K562 (cell line): ENCODE measurements at places on chromosomes 1 and 21. TPM values are rescaled to one million over a fixed set of nuclear protein-coding genes. Genes with fewer than 3 reads are reported as not detected.

DNA sequence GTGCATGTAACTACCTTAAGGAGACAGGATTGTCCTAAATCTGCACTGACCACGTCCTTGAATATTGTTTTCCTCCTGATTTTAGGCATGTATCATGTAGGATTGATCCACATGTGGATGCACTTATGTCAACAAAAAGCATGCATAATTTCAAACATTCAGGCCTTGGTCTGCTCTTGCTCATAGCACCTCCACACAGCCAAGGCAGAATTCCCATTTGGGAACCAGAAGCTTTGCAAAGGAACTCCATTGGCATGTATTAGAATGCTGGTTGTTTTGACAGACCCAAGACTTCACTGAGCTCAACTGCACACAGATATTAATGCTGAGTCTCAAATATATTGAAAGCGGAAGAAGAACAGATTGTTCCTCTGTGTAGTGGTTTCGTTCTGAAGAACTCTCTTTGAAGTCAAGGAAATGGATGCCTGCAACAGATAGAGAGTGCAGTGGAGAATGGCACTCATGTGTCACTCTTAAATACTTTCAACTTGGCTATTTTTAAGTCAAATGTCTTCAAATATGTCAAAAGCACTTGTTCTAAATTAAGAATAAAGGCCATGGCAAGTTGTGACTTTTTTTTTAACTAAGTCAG is 387.6 kb downstream of the LTN1 start:
- DNase-seq, result no peak

DNA sequence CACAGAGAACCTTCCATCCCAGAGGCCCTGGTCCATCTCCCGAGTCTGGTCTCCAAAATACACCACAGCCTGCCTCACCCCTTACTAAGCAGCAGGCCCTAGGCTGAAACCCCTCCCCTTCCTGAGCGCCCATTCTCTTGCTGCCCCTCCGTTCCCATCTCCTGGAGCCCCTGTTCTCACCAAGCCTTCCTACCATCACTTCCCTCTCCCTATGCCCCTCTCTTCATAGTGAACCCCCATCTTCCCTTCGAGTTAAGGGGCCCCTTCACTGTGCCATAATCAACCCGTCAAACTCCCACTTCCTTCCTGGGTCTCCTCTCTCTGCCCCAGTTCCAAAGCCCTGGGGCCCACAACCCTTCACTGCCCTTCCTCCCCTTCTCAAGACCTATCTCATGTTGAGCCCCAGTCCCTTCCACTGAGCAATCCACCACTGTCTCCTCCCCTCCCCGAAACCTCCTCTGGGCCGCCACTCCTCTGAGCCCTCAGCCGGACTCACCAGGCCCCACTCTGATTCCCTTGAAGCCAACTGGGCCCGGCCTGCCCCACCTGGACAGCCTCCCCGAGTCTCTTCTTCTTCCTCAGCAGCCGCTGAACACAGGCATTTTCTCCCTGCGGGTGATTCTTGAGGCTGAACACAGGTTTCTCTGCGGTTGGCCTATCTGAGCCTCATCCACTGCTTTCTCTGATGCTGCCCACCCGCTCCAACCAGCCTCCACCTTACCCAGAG is 42.2 kb upstream of the WASF2 start:
- no peak for DNase-seq

DNA sequence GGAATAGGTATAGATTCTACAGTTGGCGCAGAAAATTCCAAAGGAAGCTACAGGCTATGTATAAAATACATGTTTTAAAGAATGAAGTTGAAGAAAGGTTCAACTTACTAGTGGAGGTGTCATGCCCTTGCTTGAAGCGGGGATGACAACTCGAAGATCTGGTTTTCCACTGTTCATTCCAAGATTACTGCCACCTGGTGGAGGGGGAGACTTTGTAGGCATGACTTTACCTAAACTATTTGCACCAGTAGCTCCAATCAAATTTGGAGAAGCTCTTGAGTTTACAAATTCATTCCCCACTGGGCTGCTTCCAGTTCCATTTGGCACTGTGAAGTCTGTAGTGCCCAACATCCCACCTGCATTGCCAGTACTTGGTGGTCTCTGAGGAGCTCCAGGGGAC is 81.7 kb downstream of the AXDND1 start:
- peak; percentile 18 for DNase-seq

The ZBTB21 gene
- total RNA-seq, result 15.2 and 16.2 TPM in 2 replicates

- no peak for DNase-seq
Observed at GRCh38 chr21:32279377-32279680, 480 bp upstream of the MIS18A start.

DNA sequence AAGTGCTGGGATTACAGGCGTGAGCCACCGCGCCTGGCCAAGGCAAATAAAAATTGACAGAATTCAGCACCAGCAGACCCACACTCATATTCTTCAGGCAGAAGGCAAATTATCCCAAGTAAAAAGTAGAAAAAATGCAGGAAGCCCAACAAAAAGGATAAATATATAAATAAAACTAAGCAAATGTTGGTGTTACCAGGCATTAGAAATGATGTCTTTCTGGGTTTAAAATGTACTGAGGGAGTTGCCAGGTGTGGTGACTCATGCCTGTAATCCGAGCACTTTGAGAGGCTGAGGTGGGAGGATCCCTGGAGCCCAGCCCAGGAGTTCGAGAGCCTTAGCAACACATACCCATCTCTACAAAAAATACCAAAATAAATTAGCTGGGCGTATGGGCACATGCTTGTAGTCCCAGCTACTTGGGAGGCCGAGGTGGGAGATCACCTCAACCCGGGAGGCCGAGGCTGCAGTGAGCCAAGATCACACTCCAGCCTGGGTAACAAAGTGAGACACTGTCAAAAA is 6.3 kb downstream of the INTS11 start:
- DNase-seq, result no peak

DNA sequence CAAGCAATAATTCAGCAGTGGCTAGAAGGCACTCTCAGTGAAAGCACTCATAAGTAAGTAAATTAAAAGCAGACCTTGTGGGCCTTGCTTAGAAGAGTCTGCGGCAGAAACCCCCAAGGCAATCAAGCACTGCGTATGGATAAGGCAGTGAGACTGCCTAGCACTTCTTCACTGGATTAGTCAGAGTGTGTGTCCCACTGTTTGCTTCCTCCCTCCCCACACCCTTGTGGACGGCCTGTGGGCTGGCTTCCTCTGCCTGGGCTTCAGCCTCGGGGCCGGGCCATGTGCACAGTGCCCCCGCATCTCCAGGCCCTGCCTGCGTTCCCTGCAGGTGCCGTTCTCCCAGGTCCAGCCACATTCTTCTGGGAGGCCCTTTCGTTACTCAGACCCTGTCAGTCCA is 23.8 kb downstream of the AGT start:
- DNase-seq, result no peak

GRCh38 chr1:233490488-233490887 is 123.4 kb upstream of the KCNK1 start:
- DNase-seq, result no peak

- DNase-seq, result no peak
Observed at GRCh38 chr1:108597041-108597440, 37.1 kb downstream of the EEIG2 start.

DNA sequence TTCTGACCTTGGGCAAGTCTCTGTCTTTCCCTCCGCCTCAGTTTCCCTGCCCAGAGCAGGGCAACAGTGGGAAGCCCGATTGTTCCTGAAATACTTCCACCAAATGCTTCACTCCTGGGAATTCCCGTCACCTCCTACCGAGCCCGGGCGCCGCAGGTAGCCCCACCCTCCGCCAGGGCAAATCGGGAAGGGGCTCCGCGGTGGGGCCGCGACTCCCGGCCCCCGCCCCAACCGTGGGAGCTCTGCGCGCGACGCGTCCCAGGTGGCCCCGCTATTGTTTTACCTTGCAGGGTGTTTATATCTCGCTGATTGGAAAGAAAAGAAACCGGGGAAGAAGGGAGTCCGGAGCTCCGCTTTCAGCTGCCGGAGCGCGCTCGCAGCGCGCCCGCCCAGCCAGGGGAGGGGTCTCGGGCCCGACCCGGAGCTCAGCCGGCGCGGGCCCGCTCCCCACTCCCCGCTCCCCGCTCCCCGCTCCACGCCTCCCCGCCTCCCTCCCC is 407 bp downstream of the IGSF3 start:
- DNase-seq, result no peak

DNA sequence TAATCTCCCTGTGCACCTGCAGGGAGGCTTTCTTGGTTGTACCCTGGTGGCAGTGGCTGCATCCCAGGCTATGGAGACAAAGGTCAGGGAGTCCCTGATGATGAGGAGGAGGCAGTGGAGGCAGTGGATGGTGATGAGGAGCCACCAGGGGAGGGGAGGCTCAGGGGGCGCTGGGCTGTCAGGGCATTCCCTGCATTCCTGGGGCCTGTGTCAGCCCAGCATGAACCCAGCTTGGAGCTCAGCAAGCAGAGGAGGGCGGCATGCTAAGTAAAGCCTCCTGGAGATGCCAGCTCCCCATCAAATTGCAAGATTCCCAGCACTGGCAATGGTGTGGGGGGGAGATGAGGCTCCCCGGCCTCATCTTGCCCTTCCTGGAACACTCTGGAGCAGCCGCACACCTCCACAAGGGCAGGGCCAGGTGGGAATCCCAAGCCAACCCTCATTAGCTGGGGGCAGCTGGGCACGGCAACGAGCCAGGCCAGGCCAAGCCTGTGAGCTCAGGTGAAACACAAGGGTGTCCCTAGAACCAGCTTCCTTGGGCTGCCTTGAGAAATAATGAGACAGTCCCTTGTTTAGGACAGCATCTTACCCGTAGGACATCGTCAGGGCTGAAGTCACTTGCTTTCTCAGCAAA is 469.5 kb downstream of the MATN1 start:
- no peak for DNase-seq

DNA sequence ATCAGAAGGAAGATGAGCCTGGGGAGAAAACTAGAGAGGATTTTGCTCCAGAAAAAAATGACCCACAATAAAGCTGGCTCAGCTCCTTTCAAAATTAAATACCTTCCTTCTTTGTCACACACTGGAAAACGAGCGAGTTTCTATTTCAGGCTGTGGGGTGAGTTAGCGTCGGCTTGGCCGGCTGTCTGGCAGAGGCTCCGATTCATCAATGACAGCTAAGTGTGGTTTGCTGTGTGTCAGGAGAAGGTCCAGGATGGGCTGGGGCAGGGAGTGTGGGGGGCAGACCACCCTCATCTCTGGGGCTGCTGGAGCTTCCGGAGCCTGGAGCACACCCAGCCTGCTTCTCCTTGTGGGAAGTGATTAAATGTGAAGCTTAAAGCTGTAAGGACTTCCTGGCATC is 120.2 kb downstream of the ETS2 start:
- DNase-seq, result no peak

The S100A3 gene
- 0.34 TPM in 1 of 2 replicates, not detected in the other for total RNA-seq

DNA sequence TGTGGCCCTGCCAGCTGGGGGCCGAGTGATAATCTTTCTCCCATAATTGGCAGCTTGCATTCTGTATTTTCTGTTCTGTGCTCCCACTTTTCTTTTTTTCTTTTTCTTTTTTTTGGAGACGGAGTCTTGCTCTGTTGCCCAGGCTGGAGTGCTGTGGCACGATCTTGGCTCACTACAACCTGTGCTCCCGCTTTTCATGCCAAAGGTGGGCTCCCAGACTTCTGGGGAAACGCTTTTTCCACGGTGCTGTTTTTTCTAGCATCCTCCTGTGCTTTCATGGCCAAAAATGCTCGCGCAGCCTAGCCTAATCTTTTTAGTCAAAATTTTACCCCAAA is 585 bp upstream of the AHCTF1 start:
- DNase-seq, result no peak

DNA sequence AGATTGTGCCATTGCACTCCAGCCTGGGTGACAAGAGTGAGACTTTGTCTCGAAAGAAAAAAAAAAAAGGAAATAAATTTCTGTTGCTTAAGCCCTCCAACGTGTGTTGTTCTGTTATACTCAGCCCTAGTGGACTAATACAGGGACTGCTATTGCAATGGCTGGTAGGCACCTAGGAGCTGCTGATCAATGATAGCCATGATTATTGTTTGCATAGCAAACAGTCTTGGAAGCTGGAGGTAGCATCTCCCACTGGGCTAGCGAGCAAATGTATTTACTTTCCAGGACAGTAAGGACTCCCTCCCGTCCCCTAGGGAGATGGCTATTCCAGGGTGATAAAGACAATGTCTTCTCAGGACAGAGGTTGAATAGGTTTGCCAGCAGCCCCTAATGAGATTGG is 13.5 kb upstream of the TNFRSF8 start:
- DNase-seq, result no peak

The QSOX1 gene
- total RNA-seq, result 47.8 and 53.1 TPM in 2 replicates

DNA sequence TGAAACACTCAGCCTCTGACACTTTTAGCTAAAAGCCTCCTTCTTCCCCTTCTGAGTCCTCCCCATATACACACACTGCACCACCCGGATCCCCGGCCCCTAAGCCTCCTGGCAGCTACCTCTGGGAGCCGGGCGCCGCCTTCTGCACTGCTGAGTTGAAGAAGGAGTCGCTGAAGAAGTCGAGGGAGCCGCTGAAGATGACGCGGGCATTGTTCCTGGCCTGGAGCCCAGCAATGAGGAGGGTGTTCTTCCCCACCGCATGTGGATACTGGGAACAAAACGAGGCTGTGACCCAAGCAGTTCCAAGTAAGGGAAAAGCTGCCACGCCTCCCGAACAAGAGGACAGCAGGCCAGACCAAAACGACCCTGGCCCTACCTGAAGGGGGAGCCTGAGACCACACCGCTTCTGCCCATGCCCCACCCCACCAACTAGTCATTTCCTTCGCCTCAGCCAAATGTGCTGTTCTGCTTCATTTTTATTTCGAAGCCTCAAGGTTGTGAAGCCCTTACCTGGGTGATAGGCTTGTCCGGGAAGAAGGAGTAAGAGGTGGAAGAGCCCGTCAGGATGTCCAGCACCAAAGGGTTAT is 7.0 kb downstream of the DDOST start:
- DNase-seq, result no peak

The EFNA3 gene
- 6.2 and 7.1 TPM in 2 replicates for total RNA-seq

DNA sequence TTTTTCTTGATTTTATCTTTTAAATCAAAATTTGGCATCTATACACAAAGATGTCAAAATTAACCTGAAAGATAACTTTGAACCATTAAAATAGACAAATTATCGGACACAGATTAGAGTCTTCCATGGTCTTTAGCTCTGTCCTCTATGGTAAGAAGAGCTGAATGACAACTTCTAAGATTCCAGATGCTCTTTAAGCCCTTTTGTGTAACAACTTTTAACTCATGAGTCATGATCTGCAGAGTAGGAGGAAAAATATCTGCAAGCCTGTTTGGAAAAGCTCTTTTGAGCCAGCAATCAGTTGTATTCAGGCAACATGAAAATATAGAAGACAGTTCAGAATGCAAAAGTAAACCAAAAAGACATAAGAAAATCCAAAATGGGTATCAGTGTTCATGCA is 37.8 kb downstream of the TTC13 start:
- DNase-seq, result no peak

GRCh38 chr1:113401067-113401466 is 10.8 kb downstream of the MAGI3 start:
- DNase-seq, result no peak

DNA sequence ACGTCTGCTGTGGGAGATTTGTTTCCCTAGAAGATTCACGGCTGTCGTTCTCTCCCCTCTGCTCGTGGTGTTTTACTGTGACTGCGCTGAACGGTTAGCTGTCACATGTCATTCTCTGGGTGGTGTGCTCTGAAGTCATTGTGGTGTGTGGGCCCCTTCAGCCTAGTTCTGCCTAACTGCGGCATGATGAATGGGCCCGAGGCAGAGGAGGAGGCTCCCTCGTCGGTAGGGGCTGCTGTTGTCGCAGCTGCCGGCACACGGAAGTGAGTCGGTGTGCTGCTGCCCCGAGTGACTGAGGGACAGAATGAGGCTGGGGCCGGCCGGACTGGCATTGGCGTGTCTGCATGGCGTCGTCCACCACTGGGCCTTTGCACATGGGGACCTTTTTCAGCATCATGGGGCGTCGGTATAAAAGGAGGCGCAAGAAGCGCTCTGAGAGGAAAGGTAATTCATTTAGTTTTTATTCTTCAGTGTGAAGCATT is 77.9 kb downstream of the ADARB1 start:
- peak; percentile 92 for DNase-seq
